ENCODE measurements at places on chromosomes 4 and X.

- DNase-seq: no peak
Measured at GRCh38 chr4:4758681-4759080, 100.8 kb upstream of the MSX1 start.

DNA sequence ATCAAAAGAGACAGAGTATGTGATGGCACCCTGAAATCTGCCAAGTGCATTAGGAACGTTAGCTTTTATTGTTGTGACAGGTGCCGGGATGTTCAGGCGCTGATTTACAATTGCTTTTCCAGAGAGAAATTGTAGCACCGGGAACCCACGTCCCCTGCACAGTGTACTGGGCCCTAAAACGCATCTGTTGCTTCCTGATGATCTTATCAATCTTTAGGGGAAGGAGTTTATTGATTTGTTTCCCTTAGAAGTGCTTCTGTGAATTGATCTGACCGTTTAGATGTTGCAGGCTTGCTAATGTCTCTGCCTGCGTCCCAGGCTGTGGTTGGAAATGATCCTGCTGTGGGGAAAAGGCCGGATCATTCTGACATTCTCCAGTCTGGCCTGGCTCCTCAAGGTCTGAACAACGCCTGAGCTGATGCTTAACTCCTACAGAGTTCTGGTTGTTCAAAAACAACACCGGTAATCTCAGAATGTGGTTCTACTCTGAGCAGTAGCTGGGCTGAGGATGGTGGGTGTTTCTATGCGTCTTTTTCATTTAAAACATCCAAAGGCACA lies 16.9 kb downstream of the PHOX2B start:
- no peak for DNase-seq

- DNase-seq: no peak
Measured at GRCh38 chr4:182307746-182308145, 64.5 kb downstream of the TENM3 start.

DNA sequence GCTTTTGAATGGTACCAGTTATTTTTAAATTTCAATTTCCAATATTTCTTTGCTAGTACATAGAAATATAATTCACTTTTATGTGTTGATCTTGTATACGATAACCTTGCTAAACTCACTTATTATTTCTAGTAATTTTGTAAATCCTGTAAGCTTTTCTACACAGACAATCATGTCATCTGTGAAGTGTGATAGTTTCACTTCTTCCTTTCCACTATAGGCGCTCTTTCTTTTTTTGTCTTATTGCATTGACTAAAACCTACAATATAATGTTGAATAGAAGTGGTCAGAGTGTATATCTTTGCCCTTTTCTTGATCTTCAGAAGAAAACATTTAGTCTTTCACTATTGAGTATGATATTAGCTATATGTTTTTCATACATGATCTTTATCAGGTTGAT lies 76.6 kb downstream of the ZNF182 start:
- DNase-seq: no peak

- DNase-seq: peak; percentile 44
Measured at GRCh38 chr4:6019316-6020263, 1.4 kb upstream of the C4orf50 start.

DNA sequence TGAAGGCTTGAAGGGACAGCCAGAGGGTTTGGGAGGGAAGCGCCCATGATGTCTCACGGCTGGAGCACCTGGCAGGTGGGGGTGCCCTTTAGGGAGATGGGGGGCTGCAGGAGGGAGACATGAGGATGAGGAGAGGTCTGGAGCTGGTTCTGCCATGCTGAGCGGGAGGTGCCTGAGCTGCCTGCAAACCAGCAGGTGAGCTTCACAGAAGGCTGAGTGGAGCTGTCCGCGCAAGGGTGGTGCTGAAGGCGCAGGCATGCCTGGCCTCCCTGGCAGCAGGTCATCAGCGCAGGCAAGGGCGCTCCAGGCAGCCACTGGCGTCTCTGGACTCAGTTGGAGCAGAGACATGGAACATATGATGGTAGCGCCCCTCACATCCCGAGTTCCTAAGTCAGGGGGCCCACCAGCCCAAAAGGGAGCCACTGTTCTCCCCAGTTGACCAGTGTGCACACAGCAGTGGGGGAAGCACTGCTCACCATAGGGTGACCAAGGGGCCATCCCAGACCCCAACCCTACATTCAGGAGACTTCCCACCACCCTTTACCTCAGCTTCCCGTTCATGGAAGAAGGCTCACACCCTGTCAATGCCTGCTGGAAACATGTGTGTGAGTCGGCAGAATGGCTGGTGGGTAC lies 25.8 kb downstream of the ADRA2C start:
- no peak for DNase-seq

DNA sequence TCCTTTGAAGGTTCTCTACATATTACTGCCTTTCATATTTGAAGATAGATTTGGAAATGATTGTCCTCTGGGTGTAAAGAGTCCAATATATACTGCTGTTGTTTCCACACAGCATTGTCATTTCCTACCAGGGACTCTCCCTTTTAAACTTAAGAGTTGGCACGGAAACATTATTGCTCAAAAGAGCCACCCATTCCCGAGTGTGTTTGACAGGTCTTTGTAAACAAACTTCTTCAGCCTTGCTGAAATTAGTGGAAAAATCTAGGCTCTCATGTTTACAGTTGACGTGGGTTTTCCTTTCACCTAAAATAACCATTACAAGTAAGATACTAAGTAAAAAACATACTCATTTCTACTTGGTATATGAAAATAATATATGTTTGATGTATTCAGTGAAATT lies 111.4 kb upstream of the LIMCH1 start:
- no peak for DNase-seq
